ENCODE measurements at places on chromosomes 5 and 9.

- DNase-seq: no peak
Observed at GRCh38 chr5:17426104-17426749, 71.8 kb upstream of the TAF11L2 start.

DNA sequence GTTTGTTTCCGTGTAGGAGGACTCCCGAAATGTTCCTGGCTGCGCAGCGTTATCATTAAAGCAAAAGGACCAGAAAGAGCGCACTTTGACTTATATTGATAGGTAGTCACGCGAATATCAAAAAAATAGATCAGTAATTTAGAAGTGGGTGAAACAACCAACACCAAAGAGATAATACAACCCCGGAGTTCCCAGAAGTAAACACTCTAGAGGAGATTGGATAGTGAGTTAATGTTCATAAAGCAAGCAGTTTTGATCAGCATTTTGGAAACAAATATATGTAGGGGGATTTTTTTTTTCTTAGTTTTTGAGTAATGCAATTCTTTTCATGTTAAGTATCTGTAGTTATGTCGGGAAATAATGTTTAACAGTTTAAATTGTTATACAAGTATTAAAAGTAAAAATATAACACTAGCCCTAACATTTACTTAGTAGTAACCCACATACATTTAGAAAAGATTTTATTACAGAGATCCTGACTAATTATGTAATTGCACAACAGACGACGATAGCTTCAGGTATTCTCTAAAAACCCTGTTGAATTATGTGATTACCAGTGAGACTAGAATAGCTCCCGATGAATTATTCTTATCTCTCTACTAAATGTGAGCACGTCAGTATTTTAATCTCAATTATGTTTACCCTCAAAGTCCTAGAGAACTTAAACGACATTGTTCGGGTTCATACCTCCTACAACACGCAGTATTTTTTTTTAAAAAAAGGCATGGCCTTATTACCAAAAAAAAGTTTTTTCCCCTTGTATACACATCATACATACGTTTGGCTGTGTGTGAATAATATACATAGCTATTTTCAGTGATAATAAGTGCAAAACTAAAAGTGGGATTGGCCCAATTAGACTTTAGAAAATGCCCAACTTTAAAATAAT is 9.4 kb upstream of the NFIB start:
- DNase-seq: no peak

DNA sequence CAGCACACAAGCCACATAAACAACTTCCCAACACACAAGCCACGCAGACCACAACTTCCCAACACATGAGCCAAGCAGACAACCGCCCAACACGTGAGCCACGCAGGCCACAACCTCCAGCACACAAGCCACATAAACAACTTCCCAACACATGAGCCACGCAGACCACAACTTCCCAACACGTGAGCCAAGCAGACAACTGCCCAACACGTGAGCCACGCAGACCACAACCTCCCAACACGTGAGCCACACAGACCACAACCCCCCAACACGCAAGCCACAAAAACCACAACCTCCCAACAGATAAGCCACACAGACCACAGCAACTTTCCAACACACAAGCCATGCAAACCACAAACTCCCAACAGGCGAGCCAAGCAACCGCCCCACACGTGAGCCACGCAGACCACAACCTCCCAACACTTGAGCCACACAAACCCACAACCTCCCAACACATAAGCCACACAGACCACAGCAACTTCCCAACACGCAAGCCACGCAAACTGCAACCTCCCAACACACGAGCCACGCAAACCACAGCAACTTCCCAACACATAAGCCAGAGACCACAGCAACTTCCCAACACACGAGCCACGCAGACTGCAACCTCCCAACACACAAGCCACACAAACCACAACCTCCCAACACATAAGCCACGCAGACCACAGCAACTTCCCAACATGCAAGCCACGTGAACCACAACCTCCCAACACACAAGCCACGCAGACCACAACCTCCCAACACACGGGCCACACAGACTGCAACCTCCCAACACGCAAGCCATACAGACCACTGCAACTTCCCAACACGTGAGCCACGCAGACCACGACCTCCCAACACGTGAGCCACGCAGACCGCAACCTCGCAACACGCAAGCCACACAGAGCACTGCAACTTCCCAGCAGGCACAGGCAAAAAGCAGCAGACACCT is 10.1 kb downstream of the BRD9 start:
- no peak for DNase-seq

GRCh38 chr5:68554571-68555279 is 339.2 kb downstream of the PIK3R1 start:
- DNase-seq: no peak

DNA sequence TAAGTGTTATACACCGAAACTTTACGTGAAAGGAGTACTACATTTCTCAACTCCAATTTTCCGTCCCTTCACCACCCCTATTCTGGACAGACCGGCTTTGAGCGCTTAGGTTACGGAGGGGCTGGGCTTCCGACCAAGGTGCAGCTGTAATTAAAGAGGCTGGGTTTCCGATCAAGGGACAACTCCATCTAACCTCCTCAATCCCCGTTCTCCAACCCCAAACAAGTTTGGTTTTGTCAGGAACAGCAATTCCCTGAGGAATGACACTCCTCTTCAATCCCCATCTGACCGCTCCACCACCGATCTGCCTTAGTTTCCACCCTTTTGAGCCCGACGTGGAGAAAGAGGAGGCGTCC is 577 bp downstream of the TUT7 start:
- DNase-seq: no peak

GRCh38 chr9:109699019-109699418 is 81.0 kb upstream of the PALM2AKAP2 start:
- no peak for DNase-seq

GRCh38 chr5:132854301-132854700 is 12.0 kb downstream of the GDF9 start:
- DNase-seq: no peak

GRCh38 chr5:10546186-10546585 is 17.7 kb upstream of the ANKRD33B start:
- DNase-seq: no peak

- DNase-seq: no peak
Observed at GRCh38 chr9:2125906-2126305, 110.8 kb downstream of the SMARCA2 start.

DNA sequence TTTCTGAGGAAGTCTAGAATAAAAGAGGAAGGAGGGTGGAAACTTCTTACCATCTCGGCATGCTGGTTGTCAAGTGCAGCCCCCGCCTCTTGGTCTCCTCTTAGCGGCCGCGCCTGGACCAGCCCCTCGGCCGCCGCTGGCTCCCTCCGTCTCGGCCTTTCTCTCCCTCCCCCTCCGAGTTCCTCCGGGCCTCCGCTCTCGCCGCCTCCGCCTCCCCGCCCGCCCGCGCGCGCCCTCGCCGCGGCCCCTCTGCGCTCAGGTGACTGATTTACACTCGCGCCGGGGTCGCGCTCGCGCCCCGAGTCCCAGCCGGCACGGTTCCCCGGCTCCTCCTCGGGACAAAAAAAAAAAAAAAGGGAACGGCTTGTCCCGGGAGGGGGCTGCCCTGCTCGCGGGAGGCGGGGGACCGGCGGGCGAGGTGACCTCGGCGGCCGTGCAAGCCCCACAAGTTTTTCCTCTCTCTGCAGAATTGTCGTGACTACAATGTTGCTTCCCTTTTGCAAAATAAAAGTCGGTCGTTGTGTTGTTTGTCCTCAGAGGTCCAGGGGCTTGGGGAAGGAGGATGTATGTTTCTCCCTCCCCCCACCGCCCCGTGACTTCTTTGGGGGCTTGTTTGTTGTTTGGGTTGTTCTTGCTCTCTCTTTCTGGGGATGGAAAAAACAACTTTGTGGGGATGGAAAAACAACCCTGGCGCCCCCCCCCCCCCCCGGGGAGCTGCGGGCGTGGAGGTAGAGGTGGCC is at the start of gene BNC2:
Gene BNC2 (minus strand): TSS at position 75 of the 740 bp plus-strand sequence. CDS start 22 bp downstream, at position 53.
- no peak for DNase-seq

GRCh38 chr5:139091439-139092156 is 106.6 kb downstream of the SIL1 start:
- no peak for DNase-seq

GRCh38 chr5:99453196-99453595 is 524.4 kb upstream of the CHD1 start:
- DNase-seq: no peak

- DNase-seq: no peak
Observed at GRCh38 chr9:69292078-69292477, 32.9 kb upstream of the ENTREP1 start.

DNA sequence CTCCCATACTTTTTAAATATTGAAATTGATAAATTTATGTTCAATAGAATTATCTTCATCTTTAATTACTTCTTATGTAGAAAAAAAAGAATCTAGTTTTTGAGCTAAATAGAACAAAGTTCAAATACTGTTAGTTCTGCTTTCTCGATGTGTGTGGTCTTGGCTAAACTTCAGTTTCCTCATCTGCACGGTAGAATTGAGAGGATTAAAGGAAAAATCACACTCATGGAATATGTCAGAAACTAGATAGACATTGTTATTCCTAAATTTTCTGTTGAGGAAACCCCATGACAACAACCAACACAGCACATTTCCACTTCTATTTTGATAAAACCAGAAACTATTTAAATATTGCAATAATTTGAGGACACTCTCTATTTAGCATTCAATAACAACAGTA is 100.3 kb downstream of the MUSK start:
- DNase-seq: no peak

GRCh38 chr9:98594546-98595160 is 114.1 kb downstream of the GABBR2 start:
- DNase-seq: no peak

All from stimulated activated CD4-positive, alpha-beta T cell treated with anti-CD3 and anti-CD28 coated beads, Interleukin-15, amount 100 ng/mL, for 48 hours (primary cell).